Astrocyte of the hippocampus (primary cell): ENCODE measurements at places on chromosomes 3 and 15.
A peak's percentile ranks its signal among the peaks of the same experiment; 100 is the strongest.

GRCh38 chr15:56249092-56249491 is 5.4 kb upstream of the RFX7 start:
- DNase-seq: peak; percentile 71

DNA sequence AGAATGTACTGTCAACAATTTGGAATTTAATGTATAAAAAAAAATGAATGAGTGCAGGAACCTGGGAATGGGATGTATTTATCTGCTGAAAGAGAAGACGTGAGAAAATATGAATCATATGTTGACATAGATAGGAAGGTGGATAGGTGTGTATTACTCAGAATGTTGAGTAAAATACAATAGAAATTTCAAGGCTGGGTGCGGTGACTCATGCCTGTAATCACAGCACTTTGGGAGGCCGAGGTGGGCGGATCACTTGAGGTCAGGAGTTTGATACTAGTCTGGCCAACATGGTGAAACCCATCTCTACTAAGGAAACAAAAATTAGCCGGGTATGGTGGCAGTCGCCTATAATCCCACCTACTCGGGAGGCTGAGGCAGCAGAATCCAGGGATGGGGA is 202.8 kb downstream of the CADM2 start:
- no peak for DNase-seq

DNA sequence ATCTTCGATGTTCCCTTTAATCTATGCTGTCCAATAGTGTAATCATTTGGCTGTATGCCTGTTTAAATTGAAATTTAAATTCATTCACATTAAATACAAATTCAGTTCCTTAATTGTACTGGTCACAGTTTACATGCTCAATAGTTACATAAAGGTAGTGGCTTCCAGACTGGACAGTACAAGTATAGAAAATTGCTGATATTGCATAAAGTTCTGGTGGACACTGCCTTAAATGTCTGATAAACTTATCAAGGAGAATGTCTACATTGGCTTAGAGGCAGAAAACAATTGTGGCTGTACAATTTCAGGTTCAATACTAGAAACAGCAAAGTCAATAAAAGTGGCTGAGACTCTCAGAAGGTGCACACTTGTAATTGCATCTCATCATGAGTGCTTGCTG is 365.2 kb downstream of the RBMS3 start:
- DNase-seq: no peak

DNA sequence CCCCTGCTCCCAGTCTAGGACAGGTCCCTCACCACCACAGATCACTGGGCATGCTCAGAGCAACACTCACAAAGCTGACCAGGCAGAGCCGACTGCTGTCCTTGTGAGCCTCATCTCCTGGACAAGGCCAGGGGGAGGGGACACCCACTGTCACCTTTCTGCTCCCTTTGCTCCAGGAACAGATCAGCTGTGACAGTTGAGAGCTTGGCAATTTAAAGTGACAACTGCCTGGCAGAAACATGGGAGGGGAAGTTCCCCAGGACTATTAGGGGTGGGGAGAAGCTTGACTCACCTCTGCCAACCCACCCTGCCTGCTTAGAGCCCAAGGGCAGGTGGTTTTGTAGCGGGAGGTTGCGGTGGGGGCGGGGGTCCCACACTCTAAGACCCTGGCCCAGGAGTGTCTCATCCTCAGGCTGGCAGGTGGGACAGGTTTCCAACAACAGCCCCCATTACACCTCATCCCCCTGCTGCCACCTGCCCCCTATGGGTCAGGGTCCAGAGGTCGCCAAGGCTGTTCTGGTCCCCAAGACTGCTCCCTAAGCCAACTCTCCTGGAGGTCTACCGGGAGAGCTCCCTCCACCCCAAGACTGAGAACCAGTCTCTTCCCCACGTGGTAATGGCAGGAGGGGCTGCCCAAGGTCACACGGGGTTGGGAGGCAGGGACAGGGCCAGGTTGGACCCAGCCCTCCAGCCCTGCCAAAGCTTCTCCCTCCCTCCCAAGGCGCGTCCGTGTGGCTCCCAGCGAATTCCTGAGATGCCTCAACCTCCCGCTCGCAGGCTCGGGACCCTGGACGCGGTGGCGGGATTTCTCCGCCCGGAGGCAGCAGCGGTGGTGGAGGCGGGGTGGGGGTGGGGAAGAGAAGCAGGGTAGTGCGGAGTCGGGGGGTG is 80.4 kb downstream of the IQSEC1 start:
- DNase-seq: peak; percentile 83

- no peak for DNase-seq
These were observed 84.5 kb downstream of the SETD2 start for GRCh38 chr3:47079432-47079831.

- no peak for DNase-seq
These were observed 131.8 kb upstream of the MCTP2 start for GRCh38 chr15:94099574-94099960.

DNA sequence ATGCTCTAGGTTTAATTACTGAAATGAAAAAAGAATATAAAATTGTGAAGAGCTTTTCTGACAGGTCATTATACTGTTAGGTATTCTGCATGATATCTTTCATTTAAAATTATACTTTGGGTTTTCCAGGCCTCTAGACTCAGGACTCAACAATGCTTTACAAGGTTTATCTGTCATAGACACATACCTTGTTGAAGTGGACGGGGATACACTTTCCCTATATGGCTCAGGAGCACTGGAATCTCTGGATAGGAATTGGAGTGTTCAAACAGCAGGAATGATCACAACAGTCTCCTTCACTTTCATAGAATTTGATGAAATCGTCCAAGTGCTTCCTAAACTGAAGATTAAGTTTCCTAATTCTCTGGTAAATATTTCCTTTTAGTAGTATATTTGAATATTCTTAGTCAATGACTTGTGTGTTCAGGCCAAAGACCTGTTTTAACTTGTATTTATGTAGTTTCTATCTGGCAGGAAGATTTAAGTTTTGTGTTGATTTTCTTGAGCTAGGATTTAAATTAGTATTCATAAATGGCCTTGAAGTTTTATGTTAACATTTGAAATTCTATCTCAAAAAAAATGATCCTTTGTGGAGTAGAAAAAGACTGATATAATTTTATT is 106.9 kb upstream of the THSD4 start:
- DNase-seq: no peak

DNA sequence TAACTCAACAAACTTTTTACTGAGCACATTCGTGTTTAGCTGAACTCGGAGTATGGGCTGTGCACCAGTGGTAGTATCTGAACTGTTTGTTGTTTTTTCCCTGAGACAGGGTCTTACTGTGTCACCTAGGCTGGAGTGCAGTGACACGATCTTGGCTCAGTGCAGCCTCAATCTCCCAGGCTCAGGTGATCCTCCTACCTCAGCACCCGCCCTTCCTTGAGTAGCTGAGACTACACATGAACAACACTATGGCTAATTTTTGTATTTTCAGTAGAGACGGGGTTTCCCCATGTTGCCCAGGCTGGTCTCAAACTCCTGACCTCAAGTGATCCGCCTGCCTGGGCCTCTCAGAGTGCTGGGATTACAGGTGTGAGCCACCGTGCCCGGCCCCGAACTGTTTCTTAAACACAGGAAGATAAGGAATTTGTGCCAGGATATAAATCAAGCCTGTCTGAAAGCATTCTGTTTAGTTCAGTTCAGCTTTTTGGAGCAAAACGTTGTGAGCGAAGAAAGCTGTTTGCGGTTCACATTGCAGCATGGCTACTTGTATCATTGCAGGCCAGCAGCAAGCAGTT is 40.4 kb upstream of the SKOR1 start:
- DNase-seq: no peak

DNA sequence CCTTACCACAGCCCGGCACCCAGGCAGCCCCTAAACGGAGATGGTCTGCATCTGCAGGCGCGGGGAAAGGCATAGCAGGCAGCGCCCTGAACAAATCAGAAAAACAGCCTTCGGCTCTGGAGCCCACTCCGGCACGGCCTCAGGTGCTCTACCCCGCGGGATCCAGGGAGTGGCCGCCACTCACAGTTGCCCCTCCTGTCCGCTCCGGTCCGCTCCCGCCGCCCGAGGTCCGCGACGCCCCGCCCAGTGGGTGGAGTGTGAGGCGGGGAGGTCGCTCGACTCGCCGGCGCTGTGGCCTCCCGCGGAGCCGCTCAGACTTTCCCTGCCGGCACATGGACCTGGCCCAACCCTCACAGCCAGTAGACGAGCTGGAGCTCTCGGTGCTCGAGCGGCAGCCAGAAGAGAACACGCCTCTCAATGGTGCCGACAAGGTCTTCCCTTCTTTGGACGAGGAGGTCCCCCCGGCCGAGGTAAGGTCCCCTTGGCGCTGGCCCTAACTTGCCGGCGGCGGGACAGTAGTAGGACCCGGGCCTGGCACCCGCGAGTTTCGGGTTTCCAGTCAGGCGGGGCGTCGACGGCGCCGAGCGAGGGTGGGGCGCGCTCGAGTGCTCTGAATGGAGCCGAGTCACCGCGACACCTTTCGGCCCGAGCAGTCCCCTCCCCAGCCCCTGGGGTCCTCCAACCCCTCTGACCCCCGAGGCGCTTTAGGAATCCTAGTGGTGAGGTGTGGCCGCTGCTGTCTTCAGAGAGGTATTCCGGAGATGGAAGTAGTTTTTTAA is at the start of gene C3orf52:
C3orf52 (plus strand) TSS at position 314 of the 779 bp plus-strand sequence; CDS start at position 333, 19 bp downstream.
- DNase-seq: peak; percentile 95

- DNase-seq: no peak
These were observed 630.4 kb upstream of the ADAMTS9 start for GRCh38 chr3:65318231-65318630.

DNA sequence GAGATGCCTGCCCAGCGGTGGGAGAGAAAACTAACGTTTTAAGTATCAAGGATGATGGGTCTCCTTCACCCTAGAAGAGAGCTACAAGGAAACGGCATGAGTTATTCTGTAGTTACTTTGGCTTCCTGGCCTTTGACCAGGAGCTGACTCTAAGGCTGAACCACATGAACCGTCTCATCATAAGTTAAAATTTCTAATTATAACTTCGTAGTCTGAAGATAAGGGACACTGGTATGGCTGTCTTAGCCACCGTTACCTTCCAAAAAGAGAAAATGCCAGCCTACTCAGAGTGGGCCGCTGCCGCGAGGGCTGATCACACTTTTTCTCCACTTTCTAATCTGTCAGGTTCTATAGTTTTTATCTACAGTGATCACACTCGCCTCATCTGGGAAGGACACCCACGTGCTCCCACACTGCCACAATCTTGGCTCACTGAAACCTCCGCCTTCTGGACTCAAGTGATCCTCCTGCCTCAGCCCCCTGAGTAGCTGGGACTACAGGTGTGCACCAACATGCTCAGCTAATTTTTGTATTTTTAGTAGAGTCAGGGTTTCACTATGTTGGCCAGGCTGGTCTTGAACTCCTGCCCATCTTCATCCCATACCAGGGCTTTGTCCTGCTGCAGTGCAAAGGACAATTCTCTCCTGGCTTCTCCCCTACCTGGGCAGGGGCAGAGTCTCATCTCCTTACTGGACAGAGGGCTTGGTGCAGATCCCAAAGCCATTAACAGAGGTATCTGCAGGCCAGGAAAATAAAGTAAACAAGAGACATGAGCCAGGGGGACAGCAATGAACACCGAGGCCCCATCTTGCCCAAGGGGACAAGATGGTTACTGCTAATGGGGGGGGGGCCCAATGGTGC is 73.4 kb downstream of the RFTN1 start:
- DNase-seq: no peak

- no peak for DNase-seq
These were observed 18.8 kb downstream of the ZXDC start for GRCh38 chr3:126456766-126457388.

- DNase-seq: no peak
These were observed 20.1 kb downstream of the RAB43 start for GRCh38 chr3:129101370-129102138.

- DNase-seq: no peak
These were observed 140.4 kb downstream of the UBE2E2 start for GRCh38 chr3:23343509-23343908.

- no peak for DNase-seq
These were observed 229.7 kb upstream of the TBL1XR1 start for GRCh38 chr3:177426878-177427495.

- DNase-seq: no peak
These were observed 402.0 kb upstream of the GOLIM4 start for GRCh38 chr3:168497741-168498140.

DNA sequence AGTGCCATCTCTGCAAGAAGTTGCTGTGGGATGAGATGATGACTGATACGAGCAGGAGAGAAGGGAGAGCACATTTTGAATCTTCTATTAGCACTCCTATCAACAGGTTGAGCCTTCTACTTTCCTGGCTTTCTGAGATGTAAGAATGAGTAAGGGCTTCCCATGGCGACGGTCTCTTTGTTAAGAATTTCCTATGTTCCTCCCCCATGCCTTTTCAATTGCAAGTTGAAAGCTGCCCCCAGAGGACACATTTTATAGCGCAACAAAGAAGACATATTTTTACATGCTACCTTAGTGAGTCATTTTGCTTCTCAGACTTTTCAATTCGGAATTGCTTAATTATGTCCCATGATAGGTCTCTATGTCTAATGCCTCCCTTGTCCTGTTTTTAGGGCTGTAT is 71.3 kb upstream of the LRTM1 start:
- peak; percentile 89 for DNase-seq

GRCh38 chr3:48130321-48130904 is 57.8 kb downstream of the CDC25A start:
- DNase-seq: peak; percentile 93

DNA sequence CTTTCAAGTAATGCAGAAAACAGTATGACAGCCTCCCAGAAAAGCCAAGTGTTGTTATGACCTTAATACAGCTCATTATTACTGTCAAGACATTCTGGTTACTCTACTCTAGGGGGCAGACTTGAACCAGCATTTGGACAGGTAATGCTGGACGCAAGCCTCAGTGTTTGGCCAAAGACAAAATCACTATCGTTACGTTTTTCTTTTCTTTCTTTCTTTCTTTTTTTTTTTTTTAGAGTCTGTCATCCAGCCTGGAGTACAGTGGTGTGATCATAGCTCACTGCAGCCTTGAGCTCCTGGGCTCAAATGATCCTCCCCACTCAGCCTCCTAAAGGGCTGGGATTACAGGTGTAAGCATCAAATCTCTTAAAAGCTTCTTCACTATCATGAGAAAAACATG is 29.4 kb upstream of the TMEM45A start:
- peak; percentile 72 for DNase-seq

- DNase-seq: no peak
These were observed 32.4 kb upstream of the MME start for GRCh38 chr3:155047672-155048071.

DNA sequence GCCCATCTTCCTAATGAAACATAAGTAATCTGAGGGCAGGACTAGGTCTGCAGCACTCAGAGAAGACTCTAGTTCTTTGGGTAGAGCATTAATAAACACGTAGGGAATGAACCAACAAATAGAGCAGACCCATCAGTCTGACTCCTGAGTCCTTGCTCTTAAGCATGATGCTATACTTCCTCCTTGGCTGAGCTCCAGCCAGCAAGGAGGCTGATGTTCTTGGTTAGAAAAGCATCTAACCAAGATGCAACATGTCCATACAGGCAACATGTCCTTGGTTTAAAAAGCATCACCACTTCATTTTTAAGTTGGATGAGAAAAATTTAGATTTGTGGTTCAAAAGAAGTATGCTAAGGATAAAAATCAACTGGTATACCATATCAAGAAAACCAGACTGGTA is 8.5 kb upstream of the MYH15 start:
- peak; percentile 8 for DNase-seq

DNA sequence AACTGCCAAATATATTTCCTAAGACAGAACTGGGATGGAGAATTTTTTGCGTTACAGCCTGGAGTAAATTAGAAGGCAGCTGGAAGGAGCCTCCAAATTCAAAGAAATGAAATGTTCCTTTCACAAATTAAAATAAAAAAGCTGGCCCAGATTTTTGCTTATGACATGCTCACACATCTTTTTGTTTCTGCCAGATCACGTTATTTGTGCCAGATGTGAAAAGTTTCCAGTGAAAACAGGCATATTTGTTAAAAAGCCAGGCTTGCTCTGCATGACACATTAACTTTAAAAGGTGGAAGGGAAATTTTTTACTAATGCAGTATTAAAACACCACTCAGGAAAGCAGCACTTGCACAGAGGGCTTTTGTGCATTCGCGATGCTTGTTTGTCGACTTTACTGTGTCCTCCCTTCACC is 23.3 kb upstream of the ACKR4 start:
- DNase-seq: no peak
